Effector memory CD8-positive, alpha-beta T cell (primary cell): ENCODE measurements at places on chromosomes 12 and 14.
A peak's percentile ranks its signal among the peaks of the same experiment; 100 is the strongest.

GRCh38 chr14:96284430-96284829, 28.4 kb downstream of the BDKRB1 start:
- DNase-seq: no peak

DNA sequence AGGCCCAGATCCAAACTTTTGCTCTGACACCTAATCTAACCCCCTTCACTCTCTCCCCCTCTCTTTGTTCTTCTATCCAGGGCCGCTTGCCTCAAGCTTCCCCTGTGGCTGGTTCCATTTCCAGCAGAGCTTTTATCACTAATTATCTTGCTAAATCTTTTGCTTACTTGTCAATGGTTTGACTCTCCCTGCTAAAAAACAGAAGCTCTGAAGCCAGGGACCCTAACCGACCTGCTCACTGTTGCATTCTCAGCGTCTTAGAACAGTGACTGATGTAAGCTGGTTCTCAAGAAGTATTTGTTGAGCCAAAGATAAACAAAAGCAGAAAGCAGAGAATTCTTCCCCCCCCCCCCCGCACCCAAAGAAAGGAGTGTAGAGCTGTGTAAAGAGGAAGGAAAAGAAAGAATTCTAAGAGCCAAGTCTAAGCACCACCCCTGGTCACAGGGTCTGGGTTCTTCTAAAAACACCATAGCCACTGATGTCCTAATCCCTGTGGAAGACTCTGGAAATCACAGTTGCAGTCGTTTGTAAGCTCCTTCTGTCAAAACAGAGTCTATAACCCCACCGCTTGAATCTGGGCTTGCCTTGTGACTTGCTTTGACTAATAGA, 385.8 kb downstream of the MED13L start:
- DNase-seq: no peak

DNA sequence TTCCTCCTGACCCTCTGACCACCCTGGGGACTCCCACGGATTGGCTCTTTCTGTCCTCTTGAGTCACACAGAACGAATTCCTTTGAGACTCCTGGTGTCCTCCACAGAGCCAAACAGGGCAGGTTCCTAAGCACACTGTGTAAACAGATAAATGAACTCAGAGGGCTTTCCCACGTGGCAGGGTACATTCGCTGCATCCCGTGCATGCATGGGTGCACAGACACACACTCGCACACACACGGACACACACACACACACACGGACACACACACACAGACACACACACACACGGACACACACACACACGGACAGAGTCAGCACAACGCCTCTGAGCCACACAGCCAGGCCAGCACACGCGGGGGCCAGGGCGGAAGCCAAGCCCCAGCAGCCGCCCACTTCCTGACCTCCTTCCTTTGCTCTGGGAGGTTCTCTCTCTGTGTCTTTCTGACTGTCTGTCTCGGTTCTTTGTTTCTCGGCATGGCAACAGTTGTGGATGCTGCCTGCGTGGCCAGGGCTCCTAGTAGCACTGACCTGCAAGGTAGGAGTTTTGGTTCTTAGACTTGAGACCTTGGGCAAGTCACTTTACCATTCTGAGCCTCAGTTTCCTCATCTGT, 706 bp downstream of the CRACR2A start:
- peak; percentile 72 for DNase-seq

DNA sequence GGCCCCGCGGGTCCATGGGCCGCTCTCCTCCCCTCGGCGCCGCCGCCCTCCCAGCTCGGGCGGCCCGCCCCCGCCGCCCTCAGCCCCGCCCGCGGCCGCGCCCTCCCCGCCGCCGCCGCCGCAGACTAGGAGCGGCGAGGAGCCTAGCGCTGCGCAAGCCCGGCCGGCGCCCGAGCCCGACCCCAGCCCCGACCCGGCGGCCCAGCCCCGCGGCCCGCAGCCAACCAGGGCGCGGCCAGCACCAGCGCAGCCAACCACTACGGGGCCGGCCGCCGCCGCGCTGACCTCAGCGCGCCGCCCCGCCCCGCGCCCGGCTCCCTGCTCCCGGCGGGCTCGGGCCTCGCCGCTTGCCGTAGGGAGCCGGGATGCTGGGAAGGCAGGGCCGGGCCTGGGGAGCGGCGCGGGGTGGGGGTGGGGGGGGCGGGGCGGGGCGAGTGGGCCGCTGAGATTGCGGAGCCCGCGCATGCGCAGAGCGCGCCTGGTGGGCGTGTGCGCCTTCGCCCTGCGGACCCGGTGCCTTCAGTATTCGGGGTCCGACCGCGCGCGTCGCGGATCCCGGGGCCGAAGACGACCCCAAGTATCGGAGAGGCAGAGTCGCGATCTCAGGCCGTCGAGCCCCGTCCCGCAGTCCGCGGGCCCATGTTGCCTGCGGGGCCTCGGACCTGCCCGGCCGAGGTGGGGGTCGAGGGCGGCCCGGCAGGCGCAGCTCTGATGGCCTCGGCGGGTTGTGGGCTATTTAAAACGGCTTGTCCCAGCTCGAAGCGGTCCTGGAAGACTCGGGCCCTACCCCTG, at the start of gene CDC42BPB:
CDC42BPB (minus strand) TSS at position 178 of the 792 bp plus-strand sequence. CDS start 376 bp downstream, outside the sequence.
- peak; percentile 25 for DNase-seq

GRCh38 chr12:47361389-47362021, 281.7 kb upstream of the AMIGO2 start:
- DNase-seq: peak; percentile 4

- no peak for DNase-seq
These were observed 57.4 kb downstream of the PLXNC1 start for GRCh38 chr12:94205822-94206221.

GRCh38 chr12:15527201-15528080, 205.1 kb downstream of the PTPRO start:
- no peak for DNase-seq

DNA sequence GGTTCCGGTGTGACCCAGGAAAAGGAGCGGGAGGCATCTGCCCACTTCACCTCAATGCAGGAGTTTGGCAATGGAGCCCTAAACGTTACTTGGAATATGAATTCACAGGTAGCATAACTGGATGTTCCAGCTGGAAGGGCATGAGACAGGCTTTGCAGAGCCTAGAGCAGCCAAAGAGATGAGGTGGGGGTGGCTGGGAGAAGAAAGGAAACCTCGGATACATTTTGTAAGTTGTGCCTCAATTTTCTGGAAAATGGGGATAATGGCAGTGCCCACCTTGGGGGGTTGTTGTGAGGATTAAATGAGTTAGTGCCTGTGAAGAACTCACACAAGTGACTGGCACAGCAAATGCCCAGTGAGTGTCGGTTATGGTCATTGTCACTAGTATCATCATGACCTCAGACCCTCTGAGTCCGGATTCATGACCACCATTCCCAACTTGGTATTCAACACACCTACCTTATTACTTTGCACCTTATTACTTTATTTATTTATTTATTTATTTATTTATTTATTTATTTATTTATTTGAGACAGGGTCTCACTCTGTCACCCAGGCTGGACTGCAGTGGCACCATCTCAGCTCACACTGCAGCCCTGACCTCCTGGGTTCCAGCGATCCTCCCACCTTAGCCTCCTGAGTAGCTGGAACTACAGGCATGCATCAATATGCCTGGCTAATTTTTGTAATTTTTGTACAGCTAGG, 56.0 kb downstream of the CLMN start:
- DNase-seq: no peak

DNA sequence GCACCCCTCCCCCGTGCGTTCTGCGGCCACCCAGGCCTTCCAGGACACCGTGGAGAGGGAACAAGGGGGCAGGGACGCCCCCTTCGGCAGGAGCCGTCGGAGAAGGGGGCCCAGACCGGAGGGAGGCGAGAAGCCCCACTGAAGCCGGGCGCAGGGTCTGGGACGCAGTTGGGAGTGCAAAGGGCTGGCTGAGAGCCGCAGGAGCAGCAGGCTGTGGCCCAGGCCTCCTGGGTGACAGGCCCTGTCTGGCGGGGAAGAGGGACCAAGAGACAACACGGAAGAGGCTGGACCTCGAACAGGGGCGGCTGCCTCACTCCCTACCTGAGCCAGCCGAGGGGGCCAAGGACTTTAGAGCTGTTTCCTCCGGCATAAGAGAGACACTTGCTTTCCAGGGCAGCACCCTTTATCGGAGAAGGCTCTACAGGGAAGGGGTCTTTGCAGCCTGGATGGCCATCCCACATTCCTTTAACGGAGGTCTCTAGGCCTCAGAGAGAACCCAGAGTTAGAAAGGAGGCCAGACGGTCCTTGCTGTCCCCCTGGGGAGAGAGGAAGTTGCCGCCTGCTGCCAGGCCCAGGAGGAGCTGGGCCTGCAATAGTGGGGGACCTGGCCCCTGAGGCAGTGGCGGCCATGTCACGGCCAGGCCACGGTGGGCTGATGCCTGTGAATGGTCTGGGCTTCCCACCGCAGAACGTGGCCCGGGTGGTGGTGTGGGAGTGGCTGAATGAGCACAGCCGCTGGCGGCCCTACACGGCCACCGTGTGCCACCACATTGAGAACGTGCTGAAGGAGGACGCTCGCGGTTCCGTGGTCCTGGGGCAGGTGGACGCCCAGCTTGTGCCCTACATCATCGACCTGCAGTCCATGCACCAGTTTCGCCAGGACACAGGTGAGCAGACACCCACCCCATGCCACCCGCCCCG, 1.3 kb downstream of the DTX1 start:
- no peak for DNase-seq

DNA sequence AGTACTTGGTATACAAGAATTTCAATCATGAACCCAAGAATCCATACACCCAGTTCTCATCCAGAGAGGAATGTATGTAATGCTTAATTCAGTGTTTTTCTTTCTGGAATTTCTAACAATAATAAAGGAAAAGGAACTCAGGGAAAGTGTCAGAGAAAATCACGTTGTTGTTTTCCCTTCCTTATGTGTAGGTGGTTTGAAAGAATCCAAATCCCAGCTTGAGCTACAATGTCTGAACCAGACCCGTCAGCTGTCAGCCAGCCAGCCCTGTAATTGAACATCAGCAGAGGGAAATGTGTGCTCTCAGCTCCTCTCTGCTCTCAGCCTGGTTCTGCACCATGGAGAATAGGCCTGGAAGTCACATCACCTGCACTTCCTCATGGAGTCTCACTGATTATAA, 126.5 kb downstream of the TMEM30B start:
- no peak for DNase-seq

GRCh38 chr14:102315121-102315520, 4.4 kb upstream of the ZNF839 start:
- DNase-seq: no peak

DNA sequence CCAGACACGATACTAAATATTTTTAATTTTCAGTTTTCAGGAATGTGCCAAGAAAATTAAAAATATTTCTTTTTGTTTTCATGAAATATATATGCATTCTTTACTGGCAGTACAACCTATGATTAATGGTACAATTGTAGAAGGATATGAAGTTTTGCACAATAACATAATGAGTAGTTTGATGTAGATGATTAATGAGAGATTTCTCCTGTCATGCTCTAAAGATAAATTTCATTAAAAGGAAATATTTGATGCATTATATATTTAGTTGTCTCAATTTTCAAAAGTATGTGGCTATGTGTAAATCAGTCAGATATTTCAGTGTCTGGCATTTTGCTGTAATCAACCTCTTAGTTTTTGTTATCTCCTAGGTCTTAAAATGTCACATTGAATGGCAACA, 940.2 kb upstream of the MDGA2 start:
- DNase-seq: no peak

- no peak for DNase-seq
These were observed 169.4 kb downstream of the FOXN3 start for GRCh38 chr14:89247457-89248122.

DNA sequence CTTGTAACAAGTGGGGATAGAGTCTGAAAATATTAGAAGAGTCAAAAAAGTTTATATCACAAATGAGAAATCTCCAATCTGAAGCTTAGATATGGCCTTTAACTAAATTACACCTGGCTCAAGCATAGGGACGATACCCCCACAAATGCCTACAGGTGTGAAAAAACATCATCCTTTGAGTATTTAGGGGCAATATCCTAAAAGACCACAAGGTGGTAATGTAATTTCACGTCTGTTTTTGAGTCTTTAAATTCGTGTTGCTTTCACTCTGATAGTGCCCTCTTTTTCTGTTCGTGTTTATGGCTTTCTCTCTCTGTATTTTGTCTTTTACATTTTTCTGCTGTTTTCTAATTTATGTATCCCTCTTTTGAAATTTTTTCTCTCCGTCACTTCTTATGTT, 84.3 kb downstream of the ETNK1 start:
- no peak for DNase-seq

DNA sequence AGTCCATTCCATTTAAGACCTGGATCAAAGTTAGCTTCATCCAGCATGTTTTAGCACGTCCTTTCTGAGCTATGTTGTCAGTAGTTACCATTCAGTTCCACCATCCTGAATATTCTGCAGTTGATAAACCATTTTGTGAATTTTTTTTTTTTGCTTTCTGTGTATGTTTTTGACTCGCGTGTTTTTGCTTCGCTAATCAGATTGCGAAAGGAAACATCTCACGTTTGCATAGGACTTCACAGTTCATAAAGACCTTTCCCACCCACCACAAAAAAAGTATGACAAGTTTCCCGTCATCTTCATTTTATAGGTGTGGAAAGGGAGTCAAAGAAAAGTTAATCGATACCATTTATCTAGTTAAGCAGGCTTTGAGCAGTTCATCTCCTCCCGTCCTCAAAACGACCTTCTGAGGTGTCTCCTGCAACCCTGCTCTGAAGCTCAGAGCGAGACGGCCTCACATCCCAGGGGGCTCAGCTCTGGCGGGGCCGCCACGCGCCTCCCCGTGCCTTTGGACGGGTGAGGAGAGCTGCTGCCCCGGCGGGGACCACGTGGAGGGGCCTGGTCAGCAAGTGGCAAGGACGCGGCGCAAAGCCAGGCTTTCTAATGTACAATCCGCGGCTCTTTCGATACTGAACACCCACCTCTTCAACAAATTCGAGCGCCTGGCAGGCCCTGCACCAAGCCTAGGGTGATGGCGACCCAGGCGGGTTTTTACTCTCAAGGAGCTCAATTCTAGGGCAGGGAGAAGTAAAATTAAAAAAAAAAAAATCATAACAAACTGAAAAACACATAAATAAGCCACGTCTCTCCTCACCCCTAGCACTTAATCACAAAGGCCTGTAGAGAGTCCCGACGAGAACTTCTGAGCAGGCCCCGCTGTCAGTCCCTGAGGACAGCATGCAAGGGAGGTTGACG, 988 bp upstream of the TMEM263 start:
- no peak for DNase-seq

DNA sequence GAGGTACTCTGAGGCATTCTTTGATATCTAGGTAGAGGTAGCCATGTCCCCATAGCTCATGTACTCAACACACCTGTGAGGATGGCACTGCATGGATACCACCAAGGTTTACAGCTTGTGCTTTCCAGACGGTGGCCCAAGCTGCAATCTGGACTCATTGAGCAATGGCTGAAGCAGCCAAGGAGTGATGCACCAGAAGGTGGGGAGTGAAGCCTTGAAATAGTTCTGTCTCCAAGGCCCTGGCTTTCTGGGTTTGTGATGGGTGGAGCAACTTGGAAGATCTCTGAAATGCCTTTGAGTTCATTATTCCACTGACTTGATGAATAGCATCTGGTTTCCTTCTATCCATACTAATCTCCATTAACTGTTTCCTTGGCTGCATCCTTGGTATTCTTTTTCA, 290.0 kb upstream of the NOVA1 start:
- no peak for DNase-seq

DNA sequence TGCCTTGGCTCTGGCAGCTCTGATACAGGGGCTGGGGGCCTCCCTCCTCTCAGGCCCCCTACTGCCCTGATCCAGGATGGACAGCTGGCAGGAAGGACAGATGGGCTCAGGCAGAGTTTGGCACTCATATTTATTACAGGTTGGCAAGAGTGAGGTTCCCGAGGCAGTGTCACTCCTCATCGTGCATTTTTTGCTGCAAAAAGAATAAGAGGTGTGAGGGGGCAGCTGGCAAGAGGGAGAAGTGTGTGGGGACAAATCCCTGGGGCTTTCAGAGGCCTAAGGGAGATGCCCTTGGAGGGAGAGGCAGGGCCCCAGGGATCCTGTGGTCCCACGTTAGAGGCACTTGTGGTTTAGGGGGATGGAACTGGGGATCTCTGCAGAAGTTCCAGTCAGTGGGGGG, 5.0 kb downstream of the CMTM5 start:
- DNase-seq: no peak
